Fibroblast of skin of right quadriceps (primary cell): ENCODE measurements at places on chromosomes 4 and X.

- DNase-seq: no peak
Measured at GRCh38 chrX:48747415-48748016, 14.0 kb upstream of the GLOD5 start.

GRCh38 chrX:12447448-12448064, 309.3 kb downstream of the FRMPD4 start:
- peak; percentile 91 for DNase-seq

- peak; percentile 54 for DNase-seq
Measured at GRCh38 chr4:125042041-125042440, 272.7 kb upstream of the FAT4 start.

GRCh38 chrX:153624196-153625091, 22.6 kb upstream of the DUSP9 start:
- DNase-seq: no peak

- no peak for DNase-seq
Measured at GRCh38 chr4:8547108-8547911, 32.9 kb upstream of the GPR78 start.
